Breast epithelium (tissue), 4 donors: ENCODE measurements at places on chromosomes 5 and 9.

GRCh38 chr5:29051509-29051908 is 2013.1 kb upstream of the CDH9 start:
- DNase-seq = no peak

GRCh38 chr5:139748505-139748826 is 47.1 kb upstream of the PSD2 start:
- DNase-seq = no peak

DNA sequence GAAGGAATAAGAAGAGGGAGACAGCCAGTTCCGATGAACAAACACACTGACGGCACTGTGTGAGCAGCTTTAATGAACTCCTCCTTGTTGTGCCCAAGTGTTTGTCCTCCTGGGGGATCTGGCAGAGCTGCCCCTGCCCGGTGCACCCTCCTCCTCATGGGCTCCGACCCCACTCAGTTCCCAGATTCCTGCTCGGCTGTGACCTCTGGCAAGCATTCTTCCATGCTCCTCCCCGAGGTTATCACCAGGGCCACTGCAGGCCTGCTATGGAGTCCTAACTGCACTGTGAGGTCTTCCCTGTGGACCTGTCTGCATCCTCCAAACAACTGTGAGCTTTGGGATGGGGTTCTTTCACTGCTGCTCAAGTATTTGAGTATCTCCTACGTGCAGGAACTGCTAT is 142.2 kb downstream of the DCP2 start:
- no peak for DNase-seq

GRCh38 chr9:89236955-89237573 is 58.4 kb upstream of the SHC3 start:
- DNase-seq = no peak

DNA sequence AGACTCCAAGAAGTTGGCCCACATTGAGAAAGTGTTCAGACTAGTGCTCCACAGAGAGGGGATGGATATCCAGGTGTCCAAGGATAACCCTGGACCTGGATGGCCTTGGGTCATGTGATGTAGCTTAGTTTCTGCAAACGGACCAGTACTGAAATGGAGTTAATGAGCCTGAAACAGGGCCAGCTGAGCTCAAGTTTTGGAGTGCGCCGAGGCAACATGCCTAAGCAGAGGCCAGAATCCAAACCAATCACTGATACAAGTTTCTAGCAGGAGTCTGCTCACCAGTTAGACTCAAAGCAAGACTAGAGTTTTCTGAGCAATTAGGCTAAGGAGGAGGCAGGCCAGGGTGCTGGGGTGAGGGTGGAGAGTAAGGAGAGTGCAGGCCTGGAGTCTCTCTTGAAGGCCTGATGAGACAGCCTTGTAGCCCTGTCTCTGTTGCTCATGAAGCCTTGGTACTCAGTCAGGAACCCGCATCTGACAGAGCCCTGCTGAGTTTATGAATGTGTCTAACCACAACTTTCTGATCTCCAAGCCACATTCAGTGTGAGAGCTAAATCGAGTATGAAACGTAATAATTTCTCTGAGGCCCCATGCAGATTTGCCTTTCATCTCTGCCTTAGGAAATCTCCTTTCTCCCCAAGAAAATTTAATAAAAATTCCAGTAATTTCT is 68.9 kb upstream of the EQTN start:
- no peak for DNase-seq

DNA sequence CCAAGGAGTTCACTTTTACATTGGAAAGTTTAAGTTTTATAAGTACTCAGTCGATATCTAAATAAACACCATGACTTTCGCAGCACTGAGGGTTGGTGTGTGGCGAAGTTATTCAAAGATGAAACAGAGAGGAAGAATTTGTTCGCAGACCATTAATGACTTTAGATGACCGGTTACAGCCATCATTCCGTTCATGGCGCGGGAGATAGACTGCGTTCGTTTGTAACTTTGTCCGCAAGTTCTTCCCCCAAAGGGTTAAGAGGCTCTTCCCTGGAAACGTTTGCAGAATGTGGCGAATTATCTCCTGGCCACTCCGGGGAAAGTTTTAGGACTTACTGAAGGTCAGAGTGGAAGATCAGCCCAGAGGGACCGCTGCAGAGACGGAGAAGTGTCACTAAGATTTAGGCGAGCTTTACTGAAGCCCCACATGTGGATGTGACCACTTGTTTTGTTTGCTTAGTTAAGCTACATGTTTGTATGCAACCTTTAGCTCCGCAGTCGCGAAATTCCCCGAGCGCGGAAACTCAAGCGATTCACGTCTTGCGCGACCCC is 2.2 kb upstream of the FOXD1 start:
- no peak for DNase-seq

- peak; percentile 66 for DNase-seq
Measured at GRCh38 chr9:124774129-124774978, 2.6 kb upstream of the OLFML2A start.

GRCh38 chr9:16417749-16418148 is 452.7 kb downstream of the BNC2 start:
- no peak for DNase-seq

DNA sequence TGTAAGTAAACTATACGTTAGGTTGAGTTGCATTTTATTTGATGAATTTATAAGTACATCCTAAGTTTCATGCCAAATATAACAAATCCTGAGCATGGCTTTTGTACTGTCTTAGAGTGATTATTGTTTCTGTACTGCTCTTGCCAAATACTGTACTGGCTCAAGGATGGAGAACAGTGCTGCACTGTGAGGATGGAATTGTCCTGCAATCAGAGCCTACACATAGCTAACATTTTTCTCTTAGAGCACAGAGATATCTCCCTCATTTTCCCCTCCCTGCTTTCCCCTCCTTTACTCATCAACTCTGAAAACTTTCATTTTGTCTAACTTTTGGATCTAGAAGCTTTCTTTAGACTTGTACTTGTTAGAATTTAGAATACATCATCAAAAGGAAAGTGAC is 28.3 kb downstream of the LRRC70 start:
- DNase-seq = no peak

DNA sequence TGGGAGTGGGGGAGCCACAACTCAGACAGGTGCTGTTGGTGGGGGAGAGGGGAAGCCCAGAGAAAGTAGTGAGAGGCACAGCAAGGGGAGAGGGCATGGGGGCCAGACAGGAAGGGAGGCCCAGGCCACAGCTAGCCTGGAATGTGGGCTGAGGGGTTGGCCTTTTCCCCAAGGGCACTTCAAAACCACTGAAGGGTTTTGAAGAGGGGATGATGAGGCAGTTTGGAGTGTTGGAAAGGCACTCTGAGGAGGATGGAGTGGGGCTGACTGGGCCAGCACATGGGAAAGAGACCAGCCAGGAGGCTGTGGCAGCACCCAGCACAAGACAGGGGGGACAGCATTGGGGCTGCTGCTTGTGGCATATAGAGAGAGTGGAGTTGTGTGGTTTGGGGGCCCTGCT is 3.8 kb downstream of the PSD2 start:
- no peak for DNase-seq

- DNase-seq = no peak
Measured at GRCh38 chr5:87008751-87009560, 258.7 kb upstream of the RASA1 start.

GRCh38 chr9:134226221-134226930 is 62.0 kb upstream of the RNU6ATAC start:
- DNase-seq = no peak

DNA sequence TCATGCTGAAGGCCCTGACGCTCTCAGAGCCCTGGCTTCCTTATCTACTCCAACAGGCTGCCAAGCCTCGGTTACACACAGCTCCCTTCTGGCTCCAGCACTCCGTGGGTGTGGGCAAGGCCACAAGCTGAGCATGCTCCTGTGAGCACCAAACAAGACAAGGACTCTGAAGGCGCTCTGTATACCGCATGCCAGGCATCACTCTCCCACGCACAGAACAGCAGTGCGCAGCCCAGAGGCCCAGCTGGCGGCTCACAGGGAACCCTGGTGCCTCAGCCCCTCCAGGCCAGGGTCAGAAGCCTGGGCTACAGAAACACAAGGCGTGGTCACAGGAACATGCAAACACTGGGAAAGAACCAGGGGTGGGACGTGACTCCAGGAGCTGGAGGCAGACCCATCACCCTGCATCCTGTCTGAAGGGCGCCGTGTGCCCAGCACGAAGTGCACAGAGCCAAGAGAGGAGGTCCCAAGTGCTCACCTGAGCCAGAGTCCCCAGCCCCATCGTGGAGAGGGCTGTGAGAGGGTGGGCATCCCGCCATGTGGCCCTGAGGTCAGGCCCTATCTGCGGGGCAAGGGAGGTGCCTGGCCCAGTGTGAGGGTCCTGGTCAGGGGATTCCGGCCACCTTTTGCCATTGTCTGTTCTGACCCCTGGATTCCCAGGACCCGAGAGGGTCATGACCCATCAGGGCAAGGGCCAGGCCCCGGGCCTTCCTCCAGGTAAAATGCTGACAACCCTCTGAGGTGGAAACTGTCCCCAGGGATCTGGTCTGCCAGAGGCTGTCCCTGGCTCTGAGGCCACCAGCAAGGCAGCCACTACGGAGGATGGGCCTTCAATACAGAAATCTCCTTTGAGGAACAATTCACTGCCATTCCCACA is 54.7 kb downstream of the COL23A1 start:
- DNase-seq = no peak

GRCh38 chr9:136576269-136576626 is 30.4 kb upstream of the NOTCH1 start:
- peak; percentile 67 for DNase-seq

DNA sequence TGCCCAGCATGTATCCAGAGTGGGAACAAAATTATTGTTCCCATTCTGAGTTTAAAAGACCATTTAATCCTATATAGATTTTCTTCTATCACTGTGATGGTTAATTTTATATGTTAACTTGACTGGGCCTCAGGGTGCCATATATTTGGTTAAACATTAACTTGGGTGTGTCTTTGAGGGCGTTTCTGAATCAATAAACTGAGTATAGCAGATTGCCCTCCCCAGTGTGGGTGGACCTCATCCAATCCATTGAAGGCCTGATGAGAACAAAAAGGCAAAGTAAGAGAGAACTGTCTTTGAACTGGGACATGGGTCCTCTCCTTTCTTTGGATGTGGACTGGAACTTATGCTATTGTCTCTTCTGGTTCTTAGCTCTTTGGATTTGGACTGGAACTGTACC is 17.3 kb downstream of the RIOK2 start:
- DNase-seq = no peak

- DNase-seq = no peak
Measured at GRCh38 chr5:91499943-91500531, 116.9 kb upstream of the ARRDC3 start.

GRCh38 chr5:149580808-149581191 is 498 bp upstream of the ARHGEF37 start:
- no peak for DNase-seq

DNA sequence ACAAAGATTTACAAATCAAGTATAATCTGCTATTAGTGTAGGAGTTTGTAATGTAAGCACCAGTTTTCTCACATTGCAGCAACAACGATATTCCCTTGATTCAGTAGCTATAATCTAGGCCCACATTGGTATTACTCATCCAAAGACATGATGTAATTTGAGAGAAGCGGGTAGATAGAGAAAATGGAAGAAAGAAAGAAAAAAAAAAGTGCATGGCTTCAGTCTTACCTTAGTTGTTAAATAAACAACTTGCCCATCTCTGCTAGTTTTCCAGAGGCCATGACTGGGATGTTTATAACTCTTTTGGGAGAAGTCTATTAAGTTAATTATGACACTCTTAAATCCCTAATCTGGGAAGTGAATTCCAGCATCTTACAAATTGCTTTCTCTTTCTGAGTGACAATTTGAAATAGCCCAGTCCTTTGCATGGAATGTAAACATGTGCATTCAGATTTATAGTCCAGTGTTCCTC is 2.8 kb downstream of the MELK start:
- DNase-seq = no peak

DNA sequence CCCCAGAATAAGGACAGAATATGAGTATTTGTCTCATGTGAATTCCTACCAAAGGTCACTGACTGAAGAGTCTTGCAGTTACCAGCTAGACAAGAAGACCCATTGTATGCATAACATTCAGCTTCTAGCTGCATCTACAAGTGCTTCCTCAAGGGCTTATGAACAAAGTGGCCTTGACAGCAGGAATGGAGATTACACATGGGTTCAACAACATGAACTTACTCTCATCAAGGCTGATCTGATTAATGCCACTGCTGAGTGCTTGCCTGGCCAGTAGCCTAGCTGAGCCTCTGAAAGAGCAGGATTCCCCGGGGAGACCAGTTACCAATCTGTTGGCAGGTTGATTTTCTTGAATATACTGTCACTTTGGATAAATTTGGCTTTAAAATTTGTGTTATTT is 76.7 kb upstream of the CHD1 start:
- no peak for DNase-seq

- no peak for DNase-seq
Measured at GRCh38 chr9:81575956-81576355, 113.4 kb downstream of the TLE1 start.

GRCh38 chr9:122579874-122580273 is 3.3 kb downstream of the OR1L8 start:
- DNase-seq = no peak

- DNase-seq = no peak
Measured at GRCh38 chr5:54531546-54531945, 14.0 kb downstream of the SNX18 start.

- DNase-seq = no peak
Measured at GRCh38 chr5:11166923-11167322, 405.9 kb upstream of the DAP start.

GRCh38 chr5:28914297-28914696 is 1875.9 kb upstream of the CDH9 start:
- DNase-seq = no peak

- DNase-seq = no peak
Measured at GRCh38 chr9:90333226-90333625, 309.4 kb downstream of the DIRAS2 start.

DNA sequence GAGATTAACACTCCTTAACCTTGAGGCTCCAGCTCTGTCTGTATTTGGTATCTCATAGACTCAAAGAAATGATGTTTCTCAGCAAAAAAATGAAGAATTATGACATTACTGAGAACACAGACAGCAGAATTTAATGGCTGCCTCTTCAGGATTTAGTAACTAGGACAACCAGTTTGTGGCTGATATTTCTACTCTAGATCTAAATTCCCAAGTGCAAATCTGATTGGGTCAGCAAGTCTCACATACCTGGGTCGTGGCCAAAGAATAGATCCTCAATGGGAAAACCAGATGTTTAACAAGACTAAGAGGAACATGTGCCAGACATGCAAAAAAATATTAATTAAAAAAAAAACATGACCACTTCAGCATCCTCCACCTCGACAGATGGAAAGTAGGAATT is 608.9 kb downstream of the DTWD2 start:
- DNase-seq = no peak

DNA sequence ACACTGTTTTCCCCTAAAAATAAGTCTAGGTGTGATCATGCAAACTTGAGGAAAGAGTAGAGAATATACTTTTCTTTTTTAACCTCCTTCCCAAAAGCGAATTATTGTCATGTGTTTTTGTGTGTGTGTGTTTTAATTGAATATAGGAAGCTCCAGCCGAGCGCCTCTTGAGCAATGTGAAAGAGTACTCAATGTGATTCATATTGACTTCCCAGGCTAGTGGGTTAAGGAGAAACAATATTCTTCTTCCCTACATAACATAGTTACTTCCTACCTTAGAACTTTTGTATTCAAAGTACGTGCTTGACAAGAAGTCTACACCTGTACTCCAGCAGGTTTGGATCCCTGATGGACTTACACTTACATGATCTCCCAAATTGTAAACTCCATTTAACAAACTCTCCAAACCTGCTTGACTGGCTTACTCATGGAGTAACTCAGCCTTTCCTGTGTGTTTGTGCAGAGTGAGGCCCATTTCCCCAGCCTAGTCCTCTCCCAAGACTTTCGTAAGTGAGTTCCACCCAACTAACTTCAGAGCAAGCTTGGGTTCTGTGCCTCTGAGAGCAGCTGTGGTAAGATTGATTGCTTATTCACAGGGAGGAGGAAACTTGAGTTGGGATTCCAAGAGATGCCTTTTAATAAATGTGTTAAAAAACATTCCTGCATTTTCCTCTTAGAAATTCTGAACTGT is 9.3 kb downstream of the SLC28A3 start:
- no peak for DNase-seq
